ENCODE measurements at places on chromosomes 7 and 10.

DNA sequence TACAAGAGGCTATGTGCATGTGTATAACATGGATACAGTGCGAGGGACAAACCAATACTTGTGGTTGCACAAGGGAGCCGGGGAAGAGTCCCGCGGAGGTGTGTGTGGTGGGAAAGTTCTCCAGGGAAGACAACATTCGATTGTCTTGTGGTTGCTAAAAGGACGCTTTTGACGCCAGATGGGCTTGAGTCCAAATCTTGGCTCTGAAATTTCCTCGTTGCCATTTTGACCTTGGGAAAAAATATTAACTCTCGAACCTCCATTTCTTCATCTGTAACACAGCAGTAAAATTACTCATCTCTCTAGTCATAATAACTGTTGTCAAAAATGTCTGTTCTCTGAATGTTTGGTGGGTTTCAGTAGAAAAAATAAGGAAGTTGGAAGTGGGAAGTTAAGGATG is 16.5 kb downstream of the PLXDC2 start:
- no peak for DNase-seq

- DNase-seq, result no peak
Measured at GRCh38 chr10:72557362-72557761, 68.5 kb downstream of the MICU1 start.

DNA sequence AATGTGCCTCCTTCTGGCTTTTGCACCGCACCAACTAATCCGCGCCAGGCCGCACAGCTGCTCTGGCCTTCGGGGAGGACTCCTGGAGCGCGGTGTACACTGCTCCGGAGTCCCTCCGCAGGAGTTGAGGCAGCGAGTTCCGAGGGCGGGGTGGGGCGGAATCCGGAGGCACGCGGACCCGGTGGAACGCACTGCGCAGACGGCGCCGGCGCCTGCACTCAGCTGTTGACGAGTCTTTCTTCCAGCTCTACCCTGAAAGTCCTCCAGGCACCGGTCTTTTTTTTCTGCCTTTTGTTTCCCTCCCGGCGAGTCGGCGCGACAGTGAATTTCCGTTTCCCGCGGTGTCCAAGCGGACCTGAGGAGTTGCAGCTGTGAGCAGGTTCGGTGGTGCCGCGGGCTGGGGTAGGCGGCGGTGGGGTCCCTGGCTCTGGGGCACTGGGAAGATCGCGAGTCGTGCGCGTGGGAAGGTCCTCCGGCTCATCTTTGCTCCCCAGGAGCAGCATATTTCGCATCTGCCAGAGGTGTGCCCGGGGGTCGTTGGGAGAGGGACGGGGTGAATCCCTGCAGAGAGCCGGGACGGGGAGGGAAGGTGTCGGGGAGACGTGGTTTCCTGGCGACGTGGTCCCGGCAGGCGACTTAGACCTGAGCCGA is 44.1 kb downstream of the SFTPD start:
- DNase-seq, result no peak

DNA sequence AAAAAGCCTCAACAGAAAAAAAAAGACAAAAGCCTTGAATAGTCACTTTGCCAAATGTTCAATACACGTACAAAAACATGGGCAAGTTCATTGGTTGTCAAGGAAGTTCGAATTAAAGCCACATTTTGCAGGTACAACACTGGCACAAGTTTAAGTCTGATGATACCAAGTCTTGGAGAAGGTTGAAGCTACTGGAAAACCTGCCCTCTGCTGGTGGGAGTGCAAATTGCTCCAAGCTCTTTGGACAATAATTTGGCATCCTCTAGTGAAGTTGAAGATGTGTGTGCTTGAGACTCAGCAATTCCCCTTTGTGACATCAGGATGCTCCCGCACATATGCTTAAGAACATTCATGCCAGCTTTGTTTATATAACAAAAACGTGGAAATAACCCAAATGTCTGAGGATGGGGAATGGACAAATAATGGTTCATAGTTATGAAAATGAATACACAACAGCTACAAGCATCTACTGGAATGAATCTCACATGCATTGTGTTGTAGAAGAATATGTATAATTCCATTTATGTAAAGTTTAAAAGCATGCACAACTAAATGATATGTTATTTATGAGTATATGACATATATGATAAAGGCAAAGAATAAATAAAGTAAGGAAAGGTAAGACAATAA is 120.0 kb upstream of the PLPP4 start:
- no peak for DNase-seq

DNA sequence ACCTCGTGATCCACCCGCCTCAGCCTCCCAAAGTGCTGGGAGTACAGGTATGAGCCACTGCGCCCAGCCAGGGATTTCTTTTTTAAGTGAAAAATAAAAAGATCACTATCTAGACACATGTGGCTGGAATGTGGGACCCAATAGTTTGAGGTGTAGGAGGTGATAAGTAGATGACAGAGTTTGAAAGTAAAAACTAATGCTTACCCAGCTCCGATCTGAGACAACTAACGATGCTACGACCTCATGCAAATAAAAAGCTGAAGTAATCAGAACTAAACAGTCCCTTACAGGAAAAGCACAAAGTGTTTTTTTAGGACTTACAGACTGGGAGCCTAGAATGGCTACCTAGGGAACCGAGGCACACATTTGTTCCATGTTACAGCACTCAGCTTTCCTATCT is 23.0 kb downstream of the PCGF6 start:
- DNase-seq, result no peak

DNA sequence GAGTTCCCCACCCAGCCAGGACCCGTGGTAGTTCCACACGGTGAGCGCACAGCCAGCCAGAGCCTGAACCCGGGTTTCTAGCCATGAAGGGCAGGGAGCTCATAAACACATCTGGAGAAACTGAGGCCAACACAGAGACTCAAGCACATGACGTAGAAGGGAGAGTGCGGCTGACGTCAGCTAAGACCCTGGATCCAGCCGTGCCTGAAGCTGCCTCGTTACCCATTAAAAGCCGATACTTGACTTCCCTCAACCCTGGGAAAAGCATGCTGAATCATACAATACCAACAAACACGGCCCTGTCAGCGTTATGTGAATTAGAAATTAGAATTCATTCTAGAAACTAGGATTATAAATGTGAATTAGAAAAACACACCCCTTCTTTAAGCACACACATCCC is 65.2 kb upstream of the PDGFA start:
- DNase-seq, result no peak

DNA sequence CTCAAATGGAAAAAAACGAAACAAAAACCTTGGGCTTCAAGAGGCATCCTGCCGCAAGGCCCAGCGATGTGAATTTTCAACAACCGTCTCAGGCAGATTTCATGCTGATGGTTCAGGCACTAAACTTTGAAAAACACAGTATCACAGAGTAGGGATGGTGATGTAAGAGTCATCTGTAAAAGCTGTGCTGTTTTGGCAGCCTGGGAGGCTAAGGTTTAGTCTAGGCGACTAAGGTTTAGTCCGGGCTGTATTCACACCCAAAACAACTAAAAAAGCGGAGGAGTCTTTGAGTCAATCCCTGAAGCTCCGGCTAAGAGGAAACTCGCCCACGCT is 420 bp upstream of the MINPP1 start:
- DNase-seq, result no peak

DNA sequence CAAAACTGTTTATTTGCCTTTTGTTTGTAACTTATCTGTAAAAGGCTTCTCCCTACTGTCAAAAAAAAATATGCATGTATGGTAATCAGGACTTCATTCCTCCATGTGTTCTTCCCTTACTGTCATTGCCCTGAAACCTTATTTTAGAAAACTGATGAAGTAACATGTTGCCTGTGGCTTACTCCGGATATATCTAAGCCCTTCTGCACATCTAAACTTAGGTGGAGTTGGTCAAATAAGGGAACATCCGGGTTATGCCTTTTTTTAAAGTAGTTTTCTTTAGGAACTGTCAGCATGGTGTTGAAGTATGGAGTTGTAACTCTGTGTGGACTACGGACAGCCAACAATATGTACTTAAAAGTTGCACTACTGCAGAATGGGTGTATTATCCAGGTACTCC is 6.2 kb downstream of the SAR1A start:
- DNase-seq, result no peak

GRCh38 chr7:137981175-137981574 is 20.7 kb downstream of the CREB3L2 start:
- no peak for DNase-seq

DNA sequence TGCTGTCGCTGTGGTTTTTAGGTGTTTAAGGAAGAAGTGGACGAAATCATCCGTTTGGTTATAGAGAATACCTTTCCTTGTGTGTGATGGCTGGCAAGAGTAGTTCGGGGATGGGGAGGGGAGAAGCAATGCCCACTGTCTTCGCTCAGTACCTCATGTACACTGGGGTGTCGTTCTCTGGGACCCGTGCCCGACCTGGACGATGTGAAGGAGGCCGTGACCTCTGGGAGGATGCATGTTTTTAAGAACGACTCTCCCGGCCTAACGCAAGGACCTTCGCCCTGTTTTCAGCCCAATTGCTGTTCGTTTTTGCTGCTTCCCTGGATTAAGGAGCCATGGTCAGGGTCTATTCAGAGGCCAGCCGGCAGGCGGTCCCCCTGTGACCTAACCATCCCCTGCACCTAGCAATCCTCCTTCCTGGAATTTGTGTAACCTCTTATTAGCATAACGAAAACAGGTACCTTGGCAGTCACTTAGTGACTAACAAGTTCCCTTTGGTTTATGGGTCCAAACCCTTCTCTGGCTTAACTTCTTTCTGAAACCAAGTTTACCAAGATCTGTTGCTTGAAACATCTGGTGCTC is 1.3 kb downstream of the NFE2L3 start:
- DNase-seq, result no peak

DNA sequence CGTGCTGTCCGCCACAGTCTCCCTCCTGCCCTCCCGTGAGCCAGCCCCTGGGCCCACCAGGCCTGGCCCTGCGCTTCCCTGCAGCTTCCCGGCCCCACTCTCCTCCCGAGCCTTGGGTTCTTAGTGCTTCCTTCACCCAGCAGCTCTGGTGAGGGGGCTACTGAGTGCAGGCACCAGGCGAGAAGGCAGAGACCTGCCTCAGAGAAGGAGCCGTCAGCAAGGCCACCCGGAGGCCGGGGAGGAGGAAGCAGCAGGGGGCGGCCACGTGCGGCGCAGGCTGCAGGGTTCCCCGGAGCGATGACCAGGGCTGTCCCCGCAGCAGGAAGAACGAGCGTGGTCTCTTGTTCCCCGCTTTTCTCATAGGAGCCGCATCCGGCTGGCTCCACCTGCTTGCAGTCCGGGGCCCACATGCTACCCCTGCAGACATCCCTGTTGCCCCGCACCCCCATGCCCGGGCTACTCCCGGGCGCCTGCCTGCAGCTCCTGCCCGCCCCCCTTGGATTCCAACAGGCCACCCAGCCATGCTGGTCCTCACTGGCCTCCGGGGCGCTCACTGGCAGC is 20.5 kb downstream of the YKT6 start:
- no peak for DNase-seq

DNA sequence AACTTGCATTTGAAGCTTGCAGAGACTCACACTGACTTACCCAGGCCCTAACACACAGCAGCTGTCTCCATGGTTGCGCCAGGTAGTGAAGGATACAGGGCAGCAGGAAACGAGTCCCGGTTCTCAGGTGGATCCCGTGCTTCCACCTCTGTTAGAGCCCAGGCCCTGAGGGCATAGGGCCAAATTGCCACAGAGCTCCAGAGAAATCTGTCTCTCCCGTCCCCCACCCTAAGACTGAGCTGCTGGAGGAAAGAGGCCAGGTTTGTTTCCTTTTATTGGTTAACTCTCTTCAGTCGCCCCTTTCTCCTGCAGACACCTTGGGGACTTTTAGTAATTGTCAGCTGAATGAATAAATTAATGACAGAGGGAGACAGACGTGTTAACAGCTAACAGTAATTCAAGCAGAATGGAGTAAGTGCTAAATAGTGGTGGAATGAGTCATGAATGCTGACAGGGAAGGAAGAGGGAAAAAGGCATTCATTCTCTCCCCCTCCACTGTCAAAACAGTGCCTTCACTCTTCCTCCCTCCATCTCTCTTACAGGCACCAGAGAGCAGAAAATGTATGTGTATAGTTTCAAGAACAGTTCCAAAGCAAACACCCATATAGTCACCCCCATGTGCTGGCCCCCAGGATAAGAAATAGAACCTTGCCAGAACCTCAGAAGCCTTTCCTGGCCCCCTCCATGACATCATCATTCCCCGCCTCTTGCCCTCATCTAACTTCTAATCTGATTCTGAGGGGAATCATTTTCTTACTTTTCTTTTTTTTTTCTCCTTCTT is 16.8 kb upstream of the DLG5 start:
- DNase-seq, result no peak

- no peak for DNase-seq
Measured at GRCh38 chr7:121195874-121196273, 132.9 kb upstream of the WNT16 start.

DNA sequence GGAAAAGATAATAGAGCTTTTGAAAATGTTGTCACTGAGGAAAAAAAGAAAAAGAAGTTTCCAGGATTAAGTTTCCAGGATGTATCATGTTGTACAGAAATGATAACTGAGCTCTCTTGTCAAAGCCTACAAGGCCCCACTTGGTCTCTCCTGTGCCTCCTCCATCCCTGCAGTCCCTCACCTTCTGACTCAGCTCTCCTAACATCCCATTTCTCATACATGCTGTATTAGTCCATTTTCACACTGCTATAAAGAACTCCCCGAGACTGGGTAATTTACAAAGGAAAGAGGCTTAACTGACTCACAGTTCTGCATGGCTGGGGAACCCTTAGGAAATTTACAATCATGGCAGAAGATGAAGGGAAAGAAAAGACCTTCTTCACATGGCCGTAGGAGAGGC is 3.8 kb upstream of the DGKI start:
- DNase-seq, result no peak

DNA sequence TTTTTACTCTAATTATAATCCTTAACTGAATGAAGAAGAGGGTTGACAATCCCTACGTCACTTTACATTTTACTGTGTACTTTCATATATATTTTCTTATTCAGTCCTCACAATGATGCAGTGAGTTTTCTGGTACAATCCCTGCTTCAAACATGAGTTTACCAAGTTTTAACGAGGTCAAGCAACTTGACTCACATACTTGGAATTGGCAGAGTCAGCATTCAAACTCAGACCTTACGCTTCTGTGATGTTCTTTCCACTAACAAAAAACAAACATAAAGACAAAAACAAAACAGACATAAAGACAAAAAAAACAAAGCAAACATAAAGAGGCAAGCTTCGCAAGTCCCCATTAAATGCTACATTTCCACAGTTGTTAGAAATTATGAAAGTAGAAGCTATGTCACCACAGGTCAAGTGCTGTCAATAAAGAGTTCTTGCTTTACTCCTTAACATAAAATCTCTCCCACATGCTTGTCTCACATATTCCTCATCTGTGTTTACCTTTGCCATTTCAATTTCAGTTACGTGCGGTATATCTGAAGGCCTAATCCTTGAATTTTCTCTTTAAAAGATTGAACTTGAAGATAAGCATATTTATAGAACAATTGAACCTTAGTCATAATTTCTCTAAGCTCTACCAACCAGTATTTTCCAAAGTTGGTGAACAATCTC is 217.3 kb downstream of the CELF2 start:
- no peak for DNase-seq

GRCh38 chr10:84548869-84549268 is 220.5 kb downstream of the CCSER2 start:
- no peak for DNase-seq

DNA sequence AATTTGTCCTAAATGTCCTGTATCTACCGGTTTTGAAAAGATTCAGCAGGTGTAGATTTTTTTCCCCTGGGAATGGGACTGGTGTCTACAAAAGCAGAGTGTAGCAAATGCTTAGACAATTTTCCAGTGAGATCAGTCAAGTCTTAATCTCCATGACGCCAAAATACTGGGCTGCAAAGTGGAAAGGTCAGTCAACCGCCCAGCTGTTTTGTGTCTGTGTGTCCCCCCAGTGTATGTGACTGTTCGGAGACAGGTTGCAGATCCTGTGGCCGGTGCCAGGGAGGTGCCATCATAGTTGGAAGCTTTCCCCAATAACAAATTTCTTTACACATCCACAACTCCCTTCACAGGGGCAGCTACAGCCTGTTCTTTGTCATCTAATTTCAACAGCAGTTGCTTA is 263.8 kb downstream of the ARHGAP12 start:
- DNase-seq, result no peak
